Stimulated activated naive CD8-positive, alpha-beta T cell treated with anti-CD3 and anti-CD28 coated beads, Interleukin-15, amount 100 ng/mL, for 72 hours (primary cell): ENCODE measurements at places on chromosomes 13 and 19.

GRCh38 chr13:88086577-88086976, 415.4 kb downstream of the SLITRK5 start:
- DNase-seq: no peak

- no peak for DNase-seq
Observed at GRCh38 chr19:35136977-35137702, 1.5 kb upstream of the FXYD1 start.

GRCh38 chr19:50719566-50719965, at the start of gene SHANK1:
Gene SHANK1, minus strand, starts transcription at chr19:50719802. Its CDS starts 2,883 bp downstream, at chr19:50716919.
- DNase-seq: no peak

DNA sequence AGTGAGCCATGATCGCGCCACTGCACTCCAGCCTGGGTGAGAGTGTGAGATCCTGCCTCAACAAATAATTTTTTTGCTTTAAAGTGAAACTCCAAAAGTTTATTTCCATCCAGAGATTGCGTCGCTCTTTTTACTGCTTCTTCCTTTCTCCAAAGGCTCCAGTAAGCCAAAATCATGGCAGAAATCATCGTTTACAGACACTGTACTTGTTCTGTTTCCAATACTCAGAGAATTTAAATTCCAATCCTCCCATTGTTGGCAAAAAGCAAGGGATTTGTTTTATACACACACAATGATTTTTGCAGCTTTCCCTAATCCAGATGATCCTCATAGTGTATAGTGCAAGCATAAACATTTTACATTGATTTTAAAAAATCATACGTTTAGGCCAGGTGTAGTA, 15.3 kb downstream of the FBXO27 start:
- DNase-seq: no peak

DNA sequence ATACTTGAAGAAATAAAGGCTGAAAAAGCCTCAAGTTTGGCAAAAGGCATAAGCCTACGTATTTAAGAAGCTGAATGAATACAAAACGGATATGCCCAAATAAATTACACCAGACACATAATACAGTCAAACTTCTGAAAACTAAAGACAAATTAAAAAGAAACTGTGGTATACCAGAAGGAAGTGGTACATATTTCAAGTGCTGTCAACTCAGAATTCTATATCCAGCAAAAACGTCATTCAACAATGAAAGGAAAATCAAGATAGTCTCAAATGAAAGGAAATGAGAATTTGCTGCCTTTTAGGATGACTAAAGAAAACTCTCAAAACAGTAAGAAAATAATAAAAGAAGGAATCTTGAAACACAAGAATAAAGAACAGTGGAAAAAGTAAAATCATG, 69.5 kb downstream of the POLR1D start:
- DNase-seq: no peak

GRCh38 chr19:50501568-50502475, 9.2 kb downstream of the JOSD2 start:
- no peak for DNase-seq

DNA sequence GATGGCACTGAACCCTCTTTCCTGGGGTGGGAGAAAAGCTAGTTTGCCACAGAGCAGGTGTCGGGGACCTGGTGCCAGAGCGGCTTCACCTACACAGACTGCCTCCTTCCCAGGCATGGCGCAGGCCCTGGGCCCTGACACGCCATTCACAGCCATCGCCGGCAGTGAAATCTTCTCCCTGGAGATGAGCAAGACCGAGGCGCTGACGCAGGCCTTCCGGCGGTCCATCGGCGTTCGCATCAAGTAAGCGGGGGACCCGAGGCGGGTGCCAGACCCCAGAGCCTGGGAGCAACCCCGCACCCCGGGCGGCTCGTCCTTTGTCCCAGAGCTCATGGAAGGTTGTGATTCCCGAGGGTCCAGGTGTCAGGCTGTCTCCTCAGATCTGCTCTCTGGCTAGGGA, 10.0 kb downstream of the LHB start:
- no peak for DNase-seq

GRCh38 chr19:769616-770015, 18.7 kb downstream of the MISP start:
- DNase-seq: no peak

- DNase-seq: no peak
Observed at GRCh38 chr19:533364-534058, 2.0 kb downstream of the CDC34 start.

DNA sequence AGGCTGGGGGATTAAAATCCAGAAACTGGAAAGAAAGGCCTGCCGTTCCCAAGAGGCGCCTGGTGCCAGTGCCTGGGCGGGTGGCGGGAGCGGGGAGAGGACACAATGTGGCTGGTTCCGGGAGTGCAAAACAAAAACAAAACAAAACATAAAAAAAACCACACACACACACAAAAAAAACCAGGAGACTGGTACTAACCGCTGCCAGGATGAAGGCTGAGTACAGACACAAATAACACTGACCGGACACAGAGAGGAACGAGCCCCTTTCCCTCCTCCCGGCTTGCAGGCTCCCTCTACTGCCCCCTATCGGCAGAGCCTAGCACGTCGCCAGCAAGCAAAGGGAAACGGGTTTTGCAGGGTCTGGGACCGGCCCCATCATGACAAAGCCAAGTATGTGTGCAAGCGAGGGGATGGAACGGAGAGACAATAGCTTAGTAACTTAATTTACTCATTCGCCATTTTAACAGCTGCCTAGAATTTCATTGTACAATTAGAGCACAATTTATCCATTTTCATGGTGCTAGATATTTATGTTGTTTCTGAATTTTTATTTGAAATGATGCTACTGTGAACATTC, 17.9 kb upstream of the ZDHHC20 start:
- peak; percentile 81 for DNase-seq
